ENCODE measurements at places on chromosomes 1 and 21.

DNA sequence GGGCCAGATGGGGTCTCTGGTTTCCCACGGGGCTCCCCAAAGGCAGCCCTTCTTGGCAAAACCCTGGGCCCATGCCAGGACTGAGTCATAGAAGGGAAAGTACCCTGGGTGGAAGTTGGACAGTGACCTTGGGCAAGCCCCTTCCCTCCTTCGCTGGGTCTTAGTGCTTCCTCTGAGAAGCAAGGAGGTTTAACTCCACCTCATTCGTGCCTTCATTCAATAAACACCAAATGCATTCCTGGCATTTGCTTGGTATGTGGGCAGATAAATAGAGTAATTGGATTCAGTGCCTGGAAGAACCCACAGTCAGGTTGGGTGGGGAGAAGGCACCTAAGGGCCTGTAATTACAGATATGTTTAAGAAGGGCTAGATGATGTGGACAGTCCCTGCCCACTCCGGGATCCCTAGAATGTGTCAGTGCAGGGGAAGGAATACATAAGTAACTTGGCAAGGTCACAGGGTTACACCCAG lies 36.3 kb upstream of the CITED4 start:
- no peak for DNase-seq

- no peak for DNase-seq
These were observed 8.4 kb downstream of the PLPP3 start for GRCh38 chr1:56570924-56571372.

- DNase-seq: no peak
These were observed 648.2 kb upstream of the NEGR1 start for GRCh38 chr1:72930528-72930927.

DNA sequence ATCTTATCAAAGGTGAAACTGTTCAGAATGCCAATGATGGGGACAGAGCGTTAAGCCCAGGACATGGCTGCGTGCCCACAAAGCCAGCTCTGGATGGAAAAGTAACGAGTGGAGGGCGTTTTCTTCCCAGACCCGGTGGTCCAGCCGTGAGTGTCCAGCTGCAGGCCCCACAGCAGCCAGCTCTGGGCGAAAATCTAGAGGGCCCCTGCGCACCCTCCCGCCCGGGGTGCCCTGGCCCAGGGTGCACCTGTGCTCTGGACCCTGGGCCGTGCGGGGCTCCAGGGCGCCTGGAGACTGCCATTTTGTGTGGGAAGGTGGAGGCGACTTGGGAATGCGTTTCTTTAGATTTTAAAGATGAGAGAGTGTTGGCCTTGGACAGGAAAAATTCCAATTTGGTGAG lies 58.8 kb downstream of the SKI start:
- DNase-seq: no peak

DNA sequence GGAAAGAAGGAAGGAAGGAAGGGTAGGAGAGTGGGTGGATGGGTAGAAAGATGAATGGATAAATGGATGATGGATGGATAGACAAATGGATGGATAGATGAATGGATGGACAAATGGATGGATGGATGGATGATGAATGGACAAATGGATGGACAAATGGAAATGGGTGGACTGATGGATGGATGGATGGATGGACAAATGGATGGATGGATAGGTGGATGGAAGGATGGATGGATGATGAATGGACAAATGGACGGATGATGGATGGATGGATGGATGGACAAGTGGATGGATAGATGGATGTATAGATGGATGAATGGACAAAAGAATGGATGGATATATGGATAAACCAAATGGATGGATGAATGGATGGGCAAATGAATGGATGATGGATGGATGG lies 30.5 kb downstream of the CHD5 start:
- DNase-seq: no peak

DNA sequence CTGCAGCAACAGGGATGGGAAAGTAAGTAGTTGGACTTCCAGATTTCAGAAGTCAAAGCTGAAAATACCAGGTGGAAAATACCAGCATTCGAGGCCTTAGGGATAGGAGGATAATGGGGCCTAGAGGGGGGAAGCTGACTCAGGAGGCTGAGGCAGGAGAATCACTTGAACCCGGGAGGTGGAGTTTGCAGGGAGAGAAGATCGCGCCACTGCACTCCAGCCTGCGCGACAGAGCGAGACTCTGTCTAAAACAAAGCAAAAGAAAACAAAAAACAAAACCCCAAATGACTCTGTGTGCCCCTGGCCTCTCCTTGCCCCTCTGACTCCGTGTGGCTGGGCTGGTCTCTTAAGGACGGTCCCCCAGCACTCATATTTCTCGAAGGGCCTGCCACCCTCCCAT lies 3.4 kb downstream of the SH2D2A start:
- no peak for DNase-seq

DNA sequence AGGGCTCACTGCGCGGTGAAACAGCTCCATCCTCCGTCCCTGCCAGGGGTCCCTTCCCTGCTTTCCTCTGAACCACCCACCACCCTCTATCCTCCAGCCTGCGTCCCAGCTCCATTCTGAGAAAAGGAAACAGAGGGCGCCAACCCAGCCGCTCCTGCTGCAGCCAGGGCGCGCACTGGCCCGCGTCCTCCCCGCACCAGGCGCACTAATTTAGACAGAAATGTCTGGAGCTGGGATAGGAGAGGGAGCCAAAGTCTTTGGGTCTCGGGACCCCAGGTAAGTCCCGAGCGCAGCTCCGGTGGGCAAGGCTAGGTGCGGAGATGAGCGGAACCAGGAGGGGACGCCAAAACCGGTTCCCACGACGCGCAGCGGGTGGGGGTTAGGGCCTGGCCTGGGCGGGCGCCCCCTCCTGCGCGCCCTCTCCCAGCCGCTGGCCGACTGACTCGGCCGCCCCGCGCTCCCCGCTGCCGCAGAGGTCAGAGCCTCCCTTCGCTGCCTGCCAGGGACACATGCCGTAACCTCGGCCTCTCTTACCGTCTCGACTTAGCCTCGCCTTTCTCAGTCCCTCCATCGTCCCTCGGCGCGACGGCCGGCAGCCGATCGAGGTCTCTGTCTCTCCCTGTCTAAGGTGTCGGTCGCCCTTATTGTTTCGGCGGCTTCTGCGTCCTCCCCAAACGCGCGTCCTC lies 2.0 kb downstream of the CAMK2N1 start:
- DNase-seq: peak; percentile 63

DNA sequence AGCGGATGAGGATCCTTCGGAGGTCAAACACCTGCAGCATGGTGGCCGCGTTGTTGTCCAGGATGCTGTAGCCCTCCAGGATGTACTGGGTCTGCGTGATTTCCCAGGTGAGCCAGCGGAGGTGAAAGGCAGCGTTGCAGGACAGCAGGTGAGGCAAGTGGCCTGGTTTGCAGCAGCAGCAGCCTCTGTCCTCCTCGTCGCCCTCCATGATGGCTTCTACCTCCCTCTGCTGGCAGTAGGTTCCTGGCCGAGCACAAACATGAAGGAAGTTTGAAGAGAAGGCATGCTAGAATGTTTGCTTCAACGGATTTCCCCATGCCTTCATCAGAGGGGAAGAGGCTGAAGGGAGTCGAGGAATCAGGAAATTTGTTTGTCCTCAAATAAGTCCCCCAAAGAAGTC lies 74.7 kb downstream of the NTPCR start:
- DNase-seq: no peak

DNA sequence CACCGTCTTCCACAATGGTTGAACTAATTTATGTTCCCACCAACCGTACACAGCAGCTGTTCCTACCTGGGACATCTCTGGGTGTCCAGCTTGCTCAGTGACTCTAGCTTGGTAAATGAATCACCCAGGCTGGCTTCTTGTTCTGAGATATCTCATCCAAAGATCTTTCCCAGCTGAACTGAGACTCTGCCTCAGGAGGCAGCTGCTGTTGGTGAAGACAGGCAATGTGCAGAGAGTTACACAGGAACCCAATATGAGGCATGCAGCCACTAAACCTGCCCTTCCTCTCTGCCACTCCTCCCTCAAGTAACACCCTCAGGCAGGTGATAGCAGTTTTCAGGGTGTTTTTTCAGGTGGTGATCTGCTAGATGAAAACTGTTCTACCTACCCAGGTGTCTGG lies 14.0 kb upstream of the FOXO6 start:
- no peak for DNase-seq

DNA sequence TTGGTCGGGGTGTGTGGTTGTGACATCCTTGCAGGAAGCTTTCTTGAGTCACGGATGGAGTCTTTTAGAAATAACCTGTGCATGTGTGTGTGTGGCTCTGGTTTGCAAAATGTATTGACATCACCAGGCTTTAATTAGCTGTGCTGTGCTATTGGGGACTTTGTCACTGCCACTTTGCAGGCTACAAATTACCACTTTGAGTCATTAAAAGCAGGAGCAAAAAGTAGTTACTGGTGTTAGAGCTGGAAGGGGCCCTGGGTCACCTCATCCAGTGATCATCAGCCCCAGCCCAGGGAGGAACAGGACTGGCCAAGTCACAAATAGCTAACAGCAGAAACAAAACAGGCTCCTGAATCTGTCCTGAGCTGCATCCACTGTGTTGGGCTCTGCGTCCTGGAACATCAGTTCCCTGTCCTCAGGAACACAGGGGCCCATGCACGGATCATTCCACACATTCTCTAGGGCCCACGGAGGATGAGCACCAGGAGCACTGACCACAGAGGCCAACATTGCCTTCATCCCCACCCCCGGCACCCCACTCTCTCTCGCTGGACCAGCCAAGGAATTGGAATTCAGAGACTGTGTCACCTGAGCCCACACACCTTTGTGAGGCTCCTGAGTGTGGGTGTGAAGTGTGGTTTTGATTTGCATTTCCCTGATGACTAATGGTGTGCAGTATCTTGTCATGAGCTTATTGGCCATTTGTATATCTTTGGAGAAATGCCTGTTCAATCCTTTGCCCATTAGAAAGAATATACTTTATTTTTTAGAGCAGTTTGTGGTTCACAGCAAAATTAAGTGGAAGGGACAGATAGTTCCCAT lies 280.1 kb upstream of the C1orf174 start:
- no peak for DNase-seq

GRCh38 chr1:101697072-101697471 lies 299.7 kb downstream of the OLFM3 start:
- DNase-seq: no peak

DNA sequence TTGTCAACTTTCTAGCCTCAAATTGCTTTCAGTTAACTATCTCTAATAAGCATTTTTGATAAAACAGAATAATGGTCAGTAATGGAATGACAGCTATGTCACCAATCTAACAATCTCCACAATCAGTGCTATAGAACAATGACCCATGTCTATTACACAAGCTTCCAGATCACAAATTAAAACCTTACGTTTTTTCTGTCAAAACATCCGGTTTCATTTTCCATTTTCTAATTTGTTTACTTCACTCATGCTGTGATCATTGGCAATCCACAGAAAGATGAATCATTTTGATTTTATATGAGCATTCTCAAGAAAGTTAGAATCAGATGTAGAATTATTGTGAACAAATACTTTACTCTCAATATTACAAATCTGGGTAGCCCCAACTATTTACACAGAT lies 80.3 kb downstream of the KCNT2 start:
- DNase-seq: no peak

DNA sequence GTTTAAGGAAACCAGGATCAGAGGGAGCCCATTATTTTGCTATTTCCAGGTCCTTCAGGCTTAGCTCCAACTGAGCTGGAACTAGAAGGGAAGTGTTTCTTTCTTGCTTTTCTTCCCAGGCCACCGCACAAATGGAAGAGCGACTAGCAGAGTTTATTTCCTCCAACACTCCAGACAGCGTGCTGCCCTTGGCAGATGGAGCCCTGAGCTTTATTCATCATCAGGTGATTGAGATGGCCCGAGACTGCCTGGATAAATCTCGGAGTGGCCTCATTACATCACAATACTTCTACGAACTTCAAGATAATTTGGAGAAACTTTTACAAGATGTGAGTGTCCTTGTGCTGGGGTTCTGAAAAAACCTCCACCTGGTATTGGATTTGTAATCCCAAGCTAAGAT lies 121.8 kb downstream of the PIK3R3 start:
- DNase-seq: no peak

- DNase-seq: no peak
These were observed 310.2 kb downstream of the PTPRC start for GRCh38 chr1:198948895-198949659.

- no peak for DNase-seq
These were observed 3.7 kb downstream of the FBXO42 start for GRCh38 chr1:16348414-16349182.

Measured in NCI-H1105 treated with DMSO at 0.1 percent for 48 hours (cell line).